ENCODE measurements at places on chromosomes 1 and 21.
A peak's percentile ranks its signal among the peaks of the same experiment; 100 is the strongest.

GRCh38 chr1:76084029-76084627 is 9.6 kb downstream of the ST6GALNAC3 start:
- DNase-seq: no peak

- DNase-seq: no peak
These were observed 99.5 kb upstream of the BMP8A start for GRCh38 chr1:39391691-39392679.

DNA sequence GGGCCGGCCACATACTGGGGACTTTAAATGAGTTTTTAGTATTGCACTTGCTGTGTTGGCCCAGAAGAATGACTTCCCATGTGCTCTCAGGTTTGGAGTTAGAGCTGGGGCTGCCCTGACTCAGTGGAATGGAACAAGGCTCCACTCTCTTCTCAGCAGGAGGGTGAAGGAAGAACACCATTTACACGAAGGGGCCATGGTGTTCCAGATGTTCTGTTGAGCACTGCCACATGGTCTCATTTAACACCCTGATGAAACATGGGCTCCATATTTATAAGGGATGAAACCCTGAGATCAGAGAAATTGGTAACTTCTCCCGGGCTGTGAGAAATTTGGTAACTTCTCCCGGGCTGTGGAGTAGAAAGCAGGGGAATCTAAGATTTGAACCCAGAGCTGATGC is 5.8 kb downstream of the PYCR2 start:
- no peak for DNase-seq

DNA sequence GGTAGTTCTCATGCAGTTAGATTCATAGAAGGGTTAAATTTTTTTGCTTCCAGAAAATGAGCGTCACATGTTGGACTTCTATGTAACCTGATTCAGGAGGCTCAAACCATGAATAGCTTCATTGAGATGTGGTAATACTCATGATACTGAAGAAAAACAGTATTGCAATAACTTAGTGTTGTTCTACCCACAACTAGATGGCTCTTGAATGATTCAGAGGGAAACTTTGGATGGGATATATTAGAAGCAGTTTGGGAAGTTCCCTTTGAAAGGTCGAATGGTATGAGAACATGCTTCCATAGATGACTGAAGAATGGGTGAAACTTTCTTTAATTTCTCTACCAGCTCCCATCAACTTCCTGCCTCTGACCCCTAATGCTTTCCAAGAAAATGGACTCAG is 211.7 kb upstream of the PTGFR start:
- DNase-seq: no peak

DNA sequence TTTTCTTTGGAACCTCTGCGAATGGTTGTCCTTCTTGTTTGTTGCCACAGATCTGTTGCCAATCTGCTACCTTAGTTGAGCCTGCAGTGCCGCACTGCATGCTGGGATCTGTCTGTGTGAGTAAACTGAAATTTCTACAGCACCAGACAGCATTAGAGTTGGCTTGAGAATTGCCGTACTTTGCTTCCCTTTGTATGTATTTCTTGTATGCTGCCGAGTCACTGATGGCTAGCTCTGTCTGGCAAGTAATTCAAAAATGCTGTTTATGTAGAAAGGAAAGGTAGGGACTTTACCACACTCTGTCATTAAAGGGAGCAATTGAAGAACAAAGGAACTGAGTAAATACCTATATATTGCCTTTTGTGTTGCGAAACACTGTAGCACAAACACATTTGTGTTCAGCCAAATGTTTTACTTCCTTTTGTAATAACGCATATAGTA is 857.4 kb downstream of the USP25 start:
- no peak for DNase-seq

- no peak for DNase-seq
These were observed 23.3 kb downstream of the NAV1 start for GRCh38 chr1:201562257-201562656.

DNA sequence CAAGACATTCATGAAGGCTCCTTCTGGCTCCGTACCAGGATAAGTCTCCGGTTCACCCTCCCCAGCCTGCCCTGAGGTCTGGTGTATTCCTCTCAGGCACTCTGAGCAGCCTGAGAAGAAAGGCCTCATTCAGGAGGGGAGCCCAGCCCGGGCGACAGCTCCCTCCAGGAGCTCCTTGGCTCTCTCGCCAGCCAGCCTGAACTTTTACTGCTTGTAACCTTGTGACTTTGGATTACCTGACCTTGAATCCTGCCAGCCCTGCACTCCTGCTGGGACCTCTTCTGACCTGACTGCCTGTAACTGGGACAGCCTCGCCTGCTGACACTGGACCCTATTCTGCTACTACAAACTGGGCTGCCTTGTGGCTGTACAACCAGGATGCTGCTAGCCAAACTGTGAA is 65.8 kb downstream of the CD34 start:
- no peak for DNase-seq

- no peak for DNase-seq
These were observed 90.5 kb downstream of the CD247 start for GRCh38 chr1:167427848-167428247.

- no peak for DNase-seq
These were observed 20.8 kb downstream of the LRRC8B start for GRCh38 chr1:89545264-89546038.

GRCh38 chr1:26993237-26994019 is at the start of gene TRNP1:
TSS of gene TRNP1 (plus strand) at chr1:26993692. CDS start at chr1:26993787, 95 bp downstream.
- DNase-seq: peak; percentile 32

DNA sequence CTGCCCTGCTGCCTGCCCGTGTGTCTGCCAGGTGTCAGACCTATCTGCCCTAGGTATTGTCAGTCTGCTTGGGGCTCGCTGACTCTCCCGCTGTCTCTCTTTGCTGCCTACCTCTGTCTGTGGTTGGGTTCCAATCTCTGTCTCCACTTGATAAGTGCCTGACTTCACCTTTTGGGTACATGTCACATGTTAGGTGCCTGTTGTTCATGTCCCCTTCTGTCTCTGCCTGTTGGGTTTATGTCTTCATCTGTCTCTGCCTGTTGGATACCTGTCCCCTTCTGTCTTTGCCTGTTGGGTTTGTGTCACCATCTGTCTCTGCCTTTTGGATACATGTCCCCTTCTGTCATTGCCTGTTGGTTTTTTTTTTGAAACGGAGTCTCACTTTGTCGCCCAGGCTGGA is 14.6 kb downstream of the RPS6KA1 start:
- no peak for DNase-seq

GRCh38 chr21:32958288-32959002 is 67.3 kb upstream of the OLIG2 start:
- DNase-seq: no peak

DNA sequence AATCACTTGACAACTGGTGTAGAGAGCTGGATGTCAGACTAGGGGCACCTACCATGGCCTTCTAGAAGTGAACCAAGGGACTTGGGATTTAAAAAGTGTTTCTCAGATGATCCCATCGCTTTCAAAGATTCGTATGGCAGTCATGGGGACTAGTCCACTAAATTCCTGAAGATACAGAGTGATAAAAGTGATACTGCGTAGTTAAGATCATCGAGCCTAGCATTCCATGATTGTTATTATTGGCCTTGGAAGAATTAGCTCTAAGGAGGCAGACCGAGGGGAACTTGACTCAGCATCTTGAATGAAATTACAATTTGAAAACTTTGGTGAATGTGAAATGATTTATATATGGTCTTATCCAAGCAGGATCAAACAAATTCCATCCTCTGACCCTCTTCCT is 1.3 kb upstream of the CHIA start:
- DNase-seq: no peak

- no peak for DNase-seq
These were observed 52.7 kb upstream of the ATP5PO start for GRCh38 chr21:33968080-33968994.

DNA sequence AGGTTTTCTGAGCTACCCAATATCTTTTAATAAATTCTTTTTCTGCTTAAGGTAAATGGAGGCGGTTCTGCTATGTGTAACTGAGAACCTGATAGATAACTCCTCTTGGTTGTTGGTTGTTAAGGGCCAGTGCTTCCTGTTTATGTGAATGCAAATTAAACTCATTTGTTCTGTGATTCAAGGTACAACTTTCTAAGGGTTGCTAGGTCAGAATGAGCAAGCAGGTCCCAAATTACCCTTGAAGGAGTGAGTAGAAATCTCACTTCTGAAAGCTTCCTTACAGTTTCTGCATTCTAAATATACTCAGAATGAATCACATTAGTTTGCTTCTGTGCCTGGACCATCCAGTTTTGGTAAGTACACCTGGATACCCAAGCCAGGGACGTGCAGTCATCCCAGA is 15.5 kb upstream of the FAM78B start:
- DNase-seq: no peak
